NCI-H2029 (cell line): ENCODE measurements at places on chromosomes 3 and 15.

DNA sequence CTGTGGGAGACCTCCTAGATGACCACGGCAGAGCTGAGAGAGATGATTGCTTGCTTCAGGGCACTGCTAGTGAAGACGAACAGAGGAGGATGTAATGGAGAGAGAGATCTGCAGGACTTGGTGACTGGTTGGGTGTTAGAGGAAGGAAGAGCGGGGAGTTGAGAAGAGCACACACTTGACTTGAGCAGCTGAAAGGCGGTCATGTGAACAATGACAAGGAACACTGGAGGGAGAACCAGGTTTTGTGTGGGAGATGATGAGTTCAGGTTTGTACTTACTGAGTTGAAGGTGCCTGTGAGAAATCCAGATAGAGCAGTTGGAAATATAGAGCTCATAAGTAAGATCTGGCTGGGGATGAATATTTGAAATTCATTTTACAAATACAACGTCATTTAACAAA, 40.3 kb downstream of the CDAN1 start:
- no peak for DNase-seq

DNA sequence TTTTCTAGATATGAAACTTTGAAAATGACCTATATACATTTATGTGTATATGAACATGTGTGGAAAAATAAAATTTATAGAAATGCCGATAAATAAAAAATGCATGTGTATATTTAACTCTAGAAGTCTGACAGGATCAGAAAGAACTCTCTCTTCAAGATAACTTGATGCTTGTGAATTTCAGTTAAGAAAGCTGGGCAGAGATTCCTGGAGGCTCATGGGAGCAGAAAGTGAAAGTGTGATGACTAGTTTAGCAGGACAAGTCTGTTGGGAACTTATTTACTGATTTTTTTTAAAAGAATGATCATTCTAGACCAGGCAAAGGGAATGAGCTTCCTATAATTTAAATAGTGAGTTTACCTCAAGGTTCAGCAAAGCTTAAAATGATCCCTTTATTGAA, 81.5 kb upstream of the KCNAB1 start:
- DNase-seq: no peak

DNA sequence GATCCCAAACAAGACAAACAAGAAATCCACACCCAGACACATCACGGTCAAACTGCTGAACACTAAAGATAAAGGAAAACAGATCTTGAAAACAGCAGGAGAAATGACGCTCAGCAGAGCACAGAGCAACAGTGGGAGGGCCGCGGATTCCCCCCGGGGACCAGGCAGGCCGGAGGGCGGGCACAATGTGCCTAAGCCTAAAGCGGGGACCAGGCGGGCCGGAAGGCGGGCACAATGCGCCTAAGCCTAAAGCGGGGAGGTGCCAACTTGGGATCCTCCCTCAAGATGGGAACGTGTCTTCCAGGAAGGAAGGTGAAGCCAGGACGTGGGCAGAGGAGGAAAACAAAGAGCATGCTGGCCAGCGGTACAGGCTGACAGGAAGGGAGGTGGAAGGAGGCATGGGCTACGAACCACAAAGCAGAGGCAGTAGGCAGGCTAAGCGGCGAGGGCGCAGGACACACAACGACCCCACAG, 31.1 kb downstream of the CYFIP1 start:
- no peak for DNase-seq

DNA sequence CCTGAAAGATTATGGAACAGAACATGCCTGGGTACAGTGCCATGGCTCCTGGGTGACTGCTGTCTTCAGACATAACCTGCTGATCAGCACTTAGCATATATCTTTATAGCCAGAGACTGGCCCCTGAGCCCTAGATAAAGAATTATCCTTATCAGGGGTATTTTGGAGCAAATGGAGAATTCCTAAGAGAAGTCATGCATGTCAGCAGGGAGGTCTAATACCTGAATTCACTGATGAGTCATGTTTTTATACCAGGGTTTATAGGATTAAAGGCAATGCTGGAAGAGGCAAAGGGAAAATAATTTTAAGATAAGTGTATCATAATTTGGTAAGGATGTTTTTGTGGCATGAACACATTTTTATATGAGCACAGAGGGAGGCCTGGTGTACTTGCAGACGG, 159.8 kb downstream of the ADAMTSL3 start:
- DNase-seq: no peak

DNA sequence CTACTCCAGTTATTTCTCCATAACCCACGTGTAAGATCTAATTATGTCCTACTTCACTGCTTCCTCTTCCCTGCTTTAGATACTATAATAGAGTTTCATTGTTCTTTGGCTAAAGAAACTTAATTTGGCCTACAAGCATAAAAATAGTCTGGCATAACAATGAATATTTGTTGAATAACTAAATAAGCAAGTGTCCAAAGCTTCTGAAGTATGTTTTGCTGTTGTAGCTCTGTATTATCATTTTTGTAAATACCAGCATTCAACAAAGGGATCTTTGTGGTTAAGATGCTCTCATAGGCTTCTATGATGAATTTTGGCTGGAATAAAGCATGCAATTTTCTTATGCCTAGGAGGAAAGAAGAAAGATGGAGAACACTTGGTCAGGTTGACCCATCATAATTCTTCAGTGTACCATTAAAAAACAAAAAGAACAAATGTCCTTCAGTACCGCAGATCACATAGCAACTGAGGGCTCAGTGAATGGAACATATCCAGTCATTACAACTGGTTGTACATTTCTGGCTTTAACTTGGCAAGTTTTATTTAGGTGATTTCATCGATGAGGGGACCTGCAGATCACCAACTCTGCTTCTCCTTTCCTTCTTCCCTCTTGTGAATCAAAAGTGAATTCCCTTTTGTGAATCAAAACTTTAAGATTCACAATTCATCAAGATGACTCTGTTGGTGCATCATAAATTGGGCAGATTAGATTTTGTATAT, 465.9 kb upstream of the TGFBR2 start:
- DNase-seq: no peak

GRCh38 chr3:23948761-23949160, 3.7 kb downstream of the NR1D2 start:
- DNase-seq: no peak

- DNase-seq: peak; percentile 63
These were observed 27.0 kb downstream of the ALDH1A2 start for GRCh38 chr15:58038426-58039078.

DNA sequence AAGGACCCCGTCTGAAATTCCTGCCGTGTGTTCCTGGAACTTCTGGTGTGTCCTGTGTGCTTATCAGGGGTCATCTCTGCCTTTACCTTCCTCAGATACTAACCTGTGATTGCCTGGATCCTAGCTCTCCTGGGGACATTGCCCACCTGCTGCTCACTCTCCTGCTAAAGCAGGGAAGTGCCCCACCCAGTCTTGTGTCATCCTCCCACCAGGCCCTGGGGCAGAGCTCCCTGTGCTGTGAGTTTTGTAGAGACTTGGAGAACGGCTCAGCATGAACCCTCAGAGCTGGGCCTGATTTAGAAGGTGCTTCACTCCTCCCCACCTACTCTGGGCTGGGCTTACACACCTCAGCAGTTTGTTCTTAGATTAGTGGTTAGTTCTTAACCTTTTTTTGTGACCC, 3.8 kb upstream of the TMEM44 start:
- no peak for DNase-seq

DNA sequence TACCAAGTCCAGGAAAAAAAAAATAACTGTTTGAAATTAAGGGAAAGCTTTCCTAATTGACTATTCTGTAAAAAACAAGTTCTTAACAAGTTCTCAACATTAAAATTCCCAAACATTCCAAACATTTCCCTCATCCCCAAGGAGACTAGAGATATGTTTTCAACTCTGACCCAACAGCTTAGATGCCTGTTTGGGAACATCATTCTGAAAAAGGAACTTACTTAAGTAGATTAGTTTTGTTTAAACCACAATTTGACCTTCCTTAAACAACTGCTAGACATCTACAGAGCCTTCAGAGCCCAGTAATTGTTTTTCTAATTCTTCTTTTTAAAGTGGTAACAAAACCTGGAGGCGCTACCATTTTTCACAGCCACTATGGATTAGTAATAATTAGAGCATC, 12.8 kb downstream of the UBR1 start:
- DNase-seq: no peak

DNA sequence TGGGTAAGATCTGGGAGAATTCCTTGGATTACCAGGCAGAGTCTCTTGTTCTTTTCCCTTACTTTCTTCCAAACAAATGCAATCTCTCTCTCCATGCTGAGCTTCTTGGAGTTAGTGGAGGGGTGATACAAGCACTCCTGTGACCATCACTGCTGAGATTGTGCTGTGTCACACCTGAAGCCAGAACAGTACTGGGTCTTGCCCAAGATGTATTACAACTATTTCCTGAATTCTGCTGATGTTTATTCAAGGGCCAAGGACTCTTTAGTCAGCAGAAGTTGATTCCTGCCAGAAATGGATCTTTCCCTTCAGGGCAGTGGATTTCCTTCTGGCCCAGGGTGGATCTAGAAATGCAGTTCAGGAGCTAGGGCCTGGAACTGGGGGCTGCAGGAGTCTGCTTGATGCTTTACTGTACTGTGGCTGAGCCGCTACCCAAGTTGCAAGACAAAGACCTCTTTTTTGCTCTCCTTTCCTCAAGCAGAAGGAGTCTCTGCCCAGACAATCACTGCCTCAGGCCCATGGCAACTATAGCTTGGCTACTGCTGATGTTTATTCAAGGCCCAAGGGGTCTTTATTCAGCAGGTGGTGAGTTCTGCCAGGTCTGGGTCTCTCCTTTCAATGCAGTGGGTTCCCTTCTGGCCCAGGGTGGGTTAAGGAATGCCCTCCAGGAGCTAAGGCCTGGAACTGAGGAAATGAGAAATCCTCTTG, 98.8 kb downstream of the SH3GL3 start:
- no peak for DNase-seq

DNA sequence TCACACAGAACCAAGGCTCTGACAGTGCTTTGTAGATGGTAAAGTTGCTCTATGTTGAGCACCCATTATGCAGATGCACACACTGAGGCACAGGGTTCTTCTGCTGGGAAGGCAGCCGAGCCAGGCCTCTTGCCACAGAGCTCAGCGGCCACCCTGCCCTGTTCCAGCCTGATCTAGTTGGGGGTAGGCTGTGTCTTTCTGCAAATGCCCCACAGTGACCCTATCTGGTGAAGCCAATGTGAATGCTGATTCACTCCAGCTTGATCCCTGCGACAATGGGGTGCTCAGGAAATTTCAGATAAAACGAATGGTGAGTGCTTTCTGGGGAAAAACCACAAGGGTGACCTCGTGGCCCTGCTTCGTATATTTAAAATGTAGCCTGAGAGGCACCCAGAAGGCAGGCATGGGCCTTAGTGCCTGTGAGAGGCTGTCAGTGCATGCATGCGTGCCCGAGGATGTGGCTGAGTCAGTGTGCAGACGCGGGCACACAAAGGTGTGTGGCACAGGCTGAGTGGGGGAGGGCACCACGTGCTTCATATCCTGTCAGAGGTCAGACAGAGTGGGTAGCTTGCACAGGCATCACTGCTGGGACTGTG, 85.7 kb downstream of the ATP2B2 start:
- no peak for DNase-seq

GRCh38 chr3:87771337-87772192, 287.2 kb downstream of the CGGBP1 start:
- DNase-seq: no peak

DNA sequence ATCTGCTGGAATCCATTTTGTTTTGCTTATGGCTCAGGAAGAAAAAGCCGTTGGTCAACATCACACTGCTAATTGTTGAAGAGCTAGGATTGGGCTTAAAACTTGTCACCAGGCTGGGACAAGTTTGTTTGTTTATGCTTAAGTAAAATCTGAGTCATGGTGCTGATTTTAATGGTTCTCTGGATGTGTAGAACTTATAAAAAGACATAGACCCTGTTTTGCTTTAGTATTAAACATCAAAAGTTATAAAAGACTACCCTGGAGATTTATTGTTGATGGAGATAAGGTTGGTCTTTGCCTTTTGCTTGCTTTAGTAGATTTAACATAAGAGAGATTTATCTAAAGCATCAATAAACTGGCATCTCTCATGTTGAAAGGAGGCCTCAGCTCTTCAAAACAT, 348.2 kb upstream of the GOLIM4 start:
- DNase-seq: no peak

DNA sequence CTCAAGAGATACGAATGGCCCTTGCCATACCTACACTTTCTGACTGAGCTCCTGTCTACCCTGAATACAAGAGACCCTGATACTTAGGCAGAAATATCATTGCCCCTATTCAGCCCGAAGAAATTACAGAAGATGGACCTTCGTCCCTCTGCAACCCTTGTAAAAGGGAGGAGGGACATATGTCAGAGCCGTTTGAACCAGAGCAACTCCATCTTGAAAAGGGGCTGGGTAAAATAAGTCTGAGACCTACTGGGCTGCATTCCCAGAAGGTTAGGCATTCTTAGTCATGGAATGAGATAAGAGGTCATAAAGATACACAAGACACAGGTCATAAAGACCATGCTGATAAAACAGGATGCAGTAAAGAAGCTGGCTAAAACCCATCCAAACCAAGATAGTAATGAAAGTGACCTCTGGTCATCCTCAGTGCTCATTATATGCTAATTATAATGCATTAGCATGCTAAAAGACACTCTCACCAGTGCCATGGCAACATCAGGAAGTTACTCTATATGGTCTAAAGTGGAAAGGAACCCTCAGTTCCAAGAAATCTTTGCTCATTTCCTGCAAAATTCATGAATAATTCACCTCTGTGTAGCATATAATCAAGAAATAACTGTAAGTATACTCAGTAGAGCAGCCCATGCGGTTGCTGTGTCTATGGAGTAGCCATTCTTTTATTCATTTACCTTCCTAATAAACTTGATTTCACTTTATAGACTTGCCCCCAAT, 49.7 kb upstream of the GPD1L start:
- DNase-seq: no peak

DNA sequence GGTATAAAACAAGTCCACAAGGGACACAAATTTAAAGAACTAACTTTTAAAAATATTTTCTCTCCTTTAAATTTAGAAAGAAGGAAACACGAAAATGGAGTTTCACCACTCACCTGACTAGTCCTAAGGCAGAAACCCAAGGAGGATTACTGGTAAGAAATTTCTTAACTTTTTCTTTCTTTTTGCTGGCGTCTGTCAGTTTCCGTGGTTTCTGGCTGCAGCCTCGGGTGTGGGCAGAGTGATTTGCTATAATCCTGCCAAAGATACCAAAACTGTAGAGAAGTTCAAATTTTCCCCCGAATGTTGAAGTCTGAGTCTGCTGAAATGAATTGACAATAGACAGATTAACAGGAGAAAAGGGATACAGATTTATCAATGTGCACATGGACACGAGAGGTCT, 843.6 kb upstream of the ALCAM start:
- DNase-seq: no peak

GRCh38 chr15:76345880-76346668, 9.5 kb downstream of the ISL2 start:
- DNase-seq: no peak

DNA sequence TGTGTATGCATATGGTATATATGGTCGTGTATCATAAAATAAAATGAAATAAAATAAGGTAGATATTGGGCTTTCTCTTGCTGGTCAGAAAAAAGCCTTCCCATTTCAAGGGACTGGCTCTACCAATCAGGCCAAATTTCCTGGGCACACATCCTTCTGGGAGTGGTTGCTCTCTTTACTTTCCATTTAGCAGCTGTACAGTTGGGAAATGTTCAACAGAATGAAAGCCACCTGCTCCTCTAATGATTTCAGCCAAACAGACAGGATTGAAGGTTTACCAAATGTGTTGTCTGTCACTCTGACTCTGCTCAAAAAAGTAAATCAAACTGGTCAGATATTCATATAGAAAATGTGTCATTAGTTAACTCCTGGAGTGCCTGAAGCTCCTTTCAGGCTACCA, 380.4 kb downstream of the ROBO2 start:
- DNase-seq: no peak
